ENCODE measurements at places on chromosomes 7 and 10. TPM values are rescaled to one million over a fixed set of nuclear protein-coding genes. Genes with fewer than 3 reads are reported as not detected.
A peak's percentile ranks its signal among the peaks of the same experiment; 100 is the strongest.

- no peak overlapping the region for H3K27ac ChIP-seq
- H3K4me1 ChIP-seq: no peaks in the 10 kb centered on the region
- no peak for DNase-seq
- no peaks in the 10 kb centered on the region for H3K27me3 ChIP-seq
- no peak overlapping the region for H3K4me3 ChIP-seq
Observed at GRCh38 chr10:117662126-117662525, 119.6 kb downstream of the EMX2 start.

- no peak overlapping the region for H3K4me3 ChIP-seq
- no peak for DNase-seq
- peaks cover 43% of the 10 kb centered on the region for H3K4me1 ChIP-seq
- H3K27me3 ChIP-seq: no peaks in the 10 kb centered on the region
- H3K27ac ChIP-seq: no peak overlapping the region
Observed at GRCh38 chr10:122490786-122491680, 29.7 kb downstream of the HTRA1 start.

- no peaks in the 10 kb centered on the region for H3K27me3 ChIP-seq
- H3K4me1 ChIP-seq: peaks cover 14% of the 10 kb centered on the region
- no peak overlapping the region for H3K27ac ChIP-seq
Observed at GRCh38 chr10:112362833-112363232, 11.1 kb upstream of the ACSL5 start.

GRCh38 chr7:64793106-64793755 is 997 bp upstream of the ZNF138 start:
- no peaks in the 10 kb centered on the region for H3K36me3 ChIP-seq
- H3K27me3 ChIP-seq: no peaks in the 10 kb centered on the region
- no peak overlapping the region for H3K4me3 ChIP-seq
- H3K4me1 ChIP-seq: peaks cover 22% of the 10 kb centered on the region
- no peak overlapping the region for H3K27ac ChIP-seq
- DNase-seq: no peak

DNA sequence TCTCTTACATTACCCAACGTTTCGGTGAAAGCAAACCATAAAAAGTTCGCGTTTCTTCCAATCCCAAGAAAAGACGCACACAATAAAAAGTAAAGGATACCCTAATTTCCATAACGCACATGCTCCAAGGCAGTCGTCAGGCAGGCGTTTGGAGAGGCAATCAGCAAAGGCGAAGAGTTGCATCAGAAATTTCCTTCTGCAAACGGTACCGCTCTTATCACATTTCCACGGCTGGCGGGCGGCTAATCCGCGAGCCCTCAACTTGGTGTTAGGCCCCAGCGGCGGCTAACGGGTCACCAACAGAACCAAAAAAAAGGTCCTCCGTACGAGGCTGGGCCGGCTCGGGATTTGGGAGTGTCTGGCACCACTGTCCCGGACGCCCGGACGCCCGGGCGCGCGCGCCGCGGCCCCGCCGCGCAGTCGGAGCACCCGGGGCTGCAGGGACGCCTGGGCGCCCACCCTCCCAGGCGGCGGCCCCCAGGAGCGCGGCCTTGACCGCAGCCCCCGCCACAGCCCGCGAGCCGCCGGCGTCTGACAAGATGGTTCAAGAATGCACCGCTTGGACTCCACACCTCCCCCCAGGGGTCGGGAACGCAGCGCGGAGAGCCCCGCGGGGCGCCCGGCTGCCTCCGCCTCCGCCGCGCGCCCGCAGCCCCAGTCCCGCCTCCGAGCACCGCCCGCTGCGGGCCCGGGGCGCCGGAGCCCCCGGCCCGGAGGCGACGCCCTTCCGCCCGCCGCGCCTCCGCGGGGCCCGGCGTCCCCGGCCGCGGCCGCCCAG is 9.8 kb upstream of the GRB10 start:
- H3K36me3 ChIP-seq: no peaks in the 10 kb centered on the region
- H3K4me3 ChIP-seq: peak overlapping the region; percentile 64
- no peak for DNase-seq
- peaks cover 44% of the 10 kb centered on the region for H3K4me1 ChIP-seq
- H3K27me3 ChIP-seq: no peaks in the 10 kb centered on the region

The DDC gene
- not detected for total RNA-seq

The GIMAP7 gene
- 20.4 TPM for total RNA-seq

The CRPPA gene
- 3.6 TPM for total RNA-seq
